COLO829 (cell line): ENCODE measurements at places on chromosomes 12 and 14.

GRCh38 chr14:29637411-29637810, 290.2 kb downstream of the PRKD1 start:
- DNase-seq, result peak; percentile 23

DNA sequence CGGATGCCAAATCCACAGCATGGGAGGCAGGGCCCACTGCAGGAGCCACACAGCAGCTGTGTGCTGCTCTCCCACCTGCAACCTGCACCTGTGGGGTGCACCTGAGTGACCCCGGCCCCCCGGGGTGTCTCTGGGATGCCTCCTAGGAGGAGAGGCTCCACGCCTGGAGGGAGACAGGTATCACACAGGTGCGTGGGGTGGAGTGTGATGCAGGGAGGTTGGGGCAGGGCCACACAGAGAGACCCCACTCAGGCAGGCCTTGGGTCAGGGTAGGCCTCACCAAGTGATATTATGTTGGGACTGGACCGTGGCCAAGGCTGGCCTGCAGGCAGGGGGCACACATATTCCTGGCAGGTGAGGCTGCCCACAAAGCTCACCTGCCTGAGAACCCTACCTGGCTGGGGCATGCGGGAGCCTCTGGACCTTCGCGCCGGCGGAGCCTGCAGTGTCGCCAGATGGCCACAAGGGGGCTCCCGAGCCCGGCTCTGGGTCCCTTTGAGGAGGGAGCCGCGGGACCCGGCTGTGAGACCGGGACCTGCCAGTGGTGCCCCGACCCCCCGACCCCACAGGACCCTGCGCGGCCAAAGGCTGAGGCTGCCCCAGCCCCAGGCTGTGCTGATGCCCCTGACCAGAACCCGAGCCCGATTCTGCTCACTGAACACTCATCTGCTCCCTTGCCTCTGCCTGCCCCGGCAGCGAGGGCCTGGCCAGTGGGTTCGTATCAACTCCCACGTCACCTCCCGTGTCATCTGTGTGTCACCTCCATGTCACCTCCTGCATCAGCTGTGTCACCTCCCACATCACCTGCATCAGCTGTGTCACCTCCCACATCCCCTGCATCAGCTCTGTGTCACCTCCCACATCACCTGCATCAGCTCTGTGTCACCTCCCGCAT, 11.4 kb downstream of the TMEM121 start:
- DNase-seq, result peak; percentile 37

DNA sequence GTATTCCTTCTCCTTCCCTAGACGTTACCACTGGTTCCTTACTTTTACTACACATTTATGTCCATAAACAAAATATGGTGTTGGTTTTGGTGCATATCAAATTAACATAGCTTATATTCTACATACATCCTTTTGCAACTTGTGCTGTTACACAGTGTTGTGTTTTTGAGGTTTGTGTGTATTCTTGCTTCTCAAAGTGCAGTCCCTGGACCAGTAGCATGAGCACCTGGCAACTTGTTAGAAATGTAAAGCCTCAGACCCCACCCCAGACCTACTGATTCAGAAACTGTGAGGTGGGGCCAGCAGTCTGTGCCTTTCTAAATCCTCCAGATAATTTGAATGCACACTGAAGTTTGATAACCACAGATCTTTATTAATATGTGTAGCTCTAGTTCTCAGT, 65.9 kb downstream of the RNFT2 start:
- DNase-seq, result no peak

- no peak for DNase-seq
These were observed 109.5 kb downstream of the DIP2B start for GRCh38 chr12:50614167-50614759.

DNA sequence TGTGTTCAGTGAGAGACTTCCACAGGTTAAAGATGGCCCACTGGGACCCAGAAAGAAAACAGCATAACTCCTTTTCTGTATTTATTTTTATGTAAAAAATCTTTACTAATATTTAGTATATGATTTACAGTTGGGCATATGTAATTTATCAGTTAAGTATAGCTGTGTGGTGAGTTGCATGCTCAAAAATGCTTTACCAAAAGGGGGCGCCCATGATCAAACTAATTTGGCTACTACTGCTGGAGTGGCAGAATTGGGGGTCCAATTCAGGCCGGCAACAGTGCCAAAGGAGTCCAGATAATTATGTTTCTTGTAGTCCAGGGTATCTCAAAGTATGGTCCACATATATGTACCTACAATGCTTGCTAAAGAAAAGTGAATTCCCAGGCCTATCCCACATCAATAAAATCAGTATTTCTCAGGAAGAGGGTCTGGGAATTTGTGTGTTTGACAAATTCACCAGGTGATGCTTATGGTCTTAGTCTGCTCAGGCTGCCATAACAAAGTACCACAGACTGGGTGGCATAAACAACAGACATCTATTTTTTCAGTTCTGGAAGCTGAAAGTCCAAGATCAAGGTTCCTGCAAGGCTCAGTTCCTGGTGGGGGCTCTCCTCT, 152.0 kb downstream of the KTN1 start:
- DNase-seq, result peak; percentile 7

GRCh38 chr14:54567224-54567638, 303 bp downstream of the SAMD4A start:
- no peak for DNase-seq

GRCh38 chr14:80404413-80404812, 193.1 kb upstream of the DIO2 start:
- no peak for DNase-seq

DNA sequence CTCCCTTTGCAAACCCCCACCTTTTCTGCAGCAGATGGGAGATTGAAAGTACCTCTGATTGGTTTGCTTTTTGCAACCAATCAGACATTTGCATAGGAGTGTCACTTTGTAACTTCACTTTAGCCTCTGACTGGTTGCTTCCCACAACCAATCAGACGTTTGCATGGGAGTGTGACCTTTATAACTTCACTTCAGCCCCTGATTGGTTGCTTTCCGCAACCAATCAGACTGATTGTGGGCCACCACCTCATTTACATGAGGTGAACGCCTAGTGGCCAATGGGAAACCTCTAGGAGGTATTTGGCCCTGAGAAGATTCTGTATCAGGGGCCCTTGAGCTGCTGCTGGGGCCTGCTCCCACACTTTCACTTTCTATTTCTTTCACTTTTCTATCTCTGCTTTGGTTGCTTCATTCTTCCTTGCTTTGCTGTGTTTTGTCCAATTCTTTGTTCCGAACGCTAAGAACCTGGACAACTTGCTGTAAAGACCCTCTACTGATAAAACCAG, 106.0 kb upstream of the PRICKLE1 start:
- DNase-seq, result no peak

- DNase-seq, result no peak
These were observed 37.2 kb downstream of the HECTD1 start for GRCh38 chr14:31170411-31170810.

- no peak for DNase-seq
These were observed 47.4 kb upstream of the TRAF3 start for GRCh38 chr14:102729825-102730224.

GRCh38 chr12:102781117-102781516, 135.9 kb downstream of the PAH start:
- DNase-seq, result no peak

- no peak for DNase-seq
These were observed 5.4 kb upstream of the RALGAPA1 start for GRCh38 chr14:35814371-35815005.

- no peak for DNase-seq
These were observed 84.8 kb upstream of the NUDT4 start for GRCh38 chr12:93292731-93293566.

DNA sequence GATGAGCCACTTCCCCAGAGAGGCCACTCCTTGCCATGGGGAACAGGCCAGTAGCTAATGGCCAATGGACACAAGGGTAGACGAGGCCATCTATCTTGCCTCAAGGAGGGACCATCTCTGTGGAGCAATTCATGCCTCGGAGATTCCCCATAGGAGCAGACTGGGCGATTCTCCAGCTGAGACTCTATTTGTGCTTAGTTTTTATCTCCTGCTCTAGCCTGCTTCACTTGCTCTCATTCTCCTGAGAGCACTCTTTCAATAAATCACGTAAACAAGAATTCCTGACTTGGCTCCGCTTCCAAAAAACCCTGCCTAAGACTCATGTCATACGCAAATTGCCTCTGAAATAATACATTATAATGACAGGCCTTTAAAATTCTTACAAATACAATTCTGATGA, 396.4 kb upstream of the USP15 start:
- DNase-seq, result no peak

GRCh38 chr12:101749657-101750056, 10.4 kb upstream of the SYCP3 start:
- no peak for DNase-seq

GRCh38 chr14:31307198-31307597, 99.6 kb upstream of the HECTD1 start:
- DNase-seq, result no peak

DNA sequence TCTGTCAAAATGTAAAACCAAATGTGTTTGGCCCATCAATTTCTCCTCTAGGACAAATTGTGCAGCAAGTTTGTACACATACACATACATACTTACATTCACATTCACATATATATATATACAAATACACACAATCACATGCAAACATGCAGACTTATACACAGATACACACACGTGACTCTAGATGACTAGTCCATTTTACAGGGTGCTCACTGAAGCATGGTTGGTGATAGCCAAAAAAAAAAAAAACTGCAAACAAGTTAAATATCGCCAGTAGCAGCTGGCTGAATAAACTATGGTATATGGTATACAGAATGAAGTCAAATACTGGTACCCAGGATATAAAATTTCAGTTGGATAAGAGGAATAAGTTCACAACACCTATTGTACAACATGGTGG, 77.9 kb downstream of the SLC25A21 start:
- no peak for DNase-seq

- no peak for DNase-seq
These were observed 477.4 kb downstream of the VRK1 start for GRCh38 chr14:97274626-97275025.

DNA sequence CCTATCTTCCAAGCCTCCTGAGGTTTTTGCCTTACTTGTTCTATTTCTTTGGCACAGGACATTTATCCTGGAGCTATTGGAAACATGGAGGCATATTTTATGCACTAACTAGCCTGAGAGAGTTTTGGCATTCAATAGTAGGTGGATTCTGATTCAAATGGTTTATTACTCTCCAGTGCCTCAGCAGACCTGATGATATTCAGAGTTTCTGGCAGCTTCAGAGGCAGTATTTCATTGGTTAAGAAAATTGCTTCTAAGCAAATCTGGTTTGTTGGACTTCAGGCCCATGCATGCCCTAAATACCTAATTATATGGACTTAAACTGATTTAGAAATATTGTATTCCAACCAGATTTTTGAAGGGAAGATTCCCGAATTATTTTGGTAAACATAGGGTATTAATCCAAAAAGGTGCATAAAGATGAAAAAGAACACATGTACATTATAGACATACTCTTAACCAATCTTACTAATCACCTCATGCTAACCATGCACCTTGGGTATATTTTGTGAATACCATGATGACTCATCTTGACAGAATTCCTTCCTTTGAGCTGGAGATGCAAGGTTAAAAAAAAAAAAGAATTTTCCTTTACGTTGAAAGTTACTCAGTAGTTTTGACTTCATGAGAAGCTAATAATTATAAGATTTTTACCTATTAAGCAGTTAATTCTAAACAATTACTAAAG, 44.3 kb upstream of the KTN1 start:
- no peak for DNase-seq

DNA sequence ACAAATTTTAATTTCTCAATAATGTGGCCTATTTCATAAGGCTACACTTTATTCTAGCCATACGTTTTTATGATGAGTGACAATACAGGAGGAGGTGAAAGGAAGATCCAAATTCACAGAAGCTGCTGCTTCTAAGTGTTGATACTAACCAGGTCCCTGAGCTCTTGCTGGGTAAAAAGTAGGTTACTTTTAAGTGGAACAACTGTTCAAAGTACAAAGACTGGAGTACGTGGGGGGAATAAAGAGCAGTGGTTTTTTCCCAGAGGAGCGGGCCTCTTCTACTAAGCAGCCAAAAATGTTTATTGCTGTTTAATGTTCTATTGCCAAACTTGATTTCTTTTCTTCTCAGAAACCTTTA, 301.8 kb downstream of the AEBP2 start:
- DNase-seq, result no peak

- peak; percentile 30 for DNase-seq
These were observed 1.2 kb downstream of the SRSF9 start for GRCh38 chr12:120468325-120468820.

- DNase-seq, result no peak
These were observed 884.1 kb upstream of the MGAT4C start for GRCh38 chr12:87140262-87140661.

DNA sequence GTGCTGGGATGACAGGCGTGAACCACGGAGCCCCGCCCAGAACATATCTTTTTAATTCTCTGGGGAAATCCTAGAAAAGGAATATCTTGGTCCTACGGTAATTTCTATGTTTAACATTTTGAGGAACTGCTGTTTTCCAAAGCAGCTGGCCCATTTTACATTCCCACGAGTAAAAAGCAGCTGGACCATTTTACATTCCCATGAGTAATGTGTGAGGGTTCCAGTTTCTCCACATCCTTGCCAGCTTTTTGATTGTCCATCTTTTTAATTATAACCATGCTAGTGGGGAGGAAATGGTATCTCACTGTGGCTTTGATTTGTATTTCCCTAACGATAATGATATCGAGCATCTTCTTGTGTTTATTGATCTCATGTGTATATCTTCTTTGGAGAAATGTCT, 4.4 kb upstream of the P2RX4 start:
- no peak for DNase-seq

DNA sequence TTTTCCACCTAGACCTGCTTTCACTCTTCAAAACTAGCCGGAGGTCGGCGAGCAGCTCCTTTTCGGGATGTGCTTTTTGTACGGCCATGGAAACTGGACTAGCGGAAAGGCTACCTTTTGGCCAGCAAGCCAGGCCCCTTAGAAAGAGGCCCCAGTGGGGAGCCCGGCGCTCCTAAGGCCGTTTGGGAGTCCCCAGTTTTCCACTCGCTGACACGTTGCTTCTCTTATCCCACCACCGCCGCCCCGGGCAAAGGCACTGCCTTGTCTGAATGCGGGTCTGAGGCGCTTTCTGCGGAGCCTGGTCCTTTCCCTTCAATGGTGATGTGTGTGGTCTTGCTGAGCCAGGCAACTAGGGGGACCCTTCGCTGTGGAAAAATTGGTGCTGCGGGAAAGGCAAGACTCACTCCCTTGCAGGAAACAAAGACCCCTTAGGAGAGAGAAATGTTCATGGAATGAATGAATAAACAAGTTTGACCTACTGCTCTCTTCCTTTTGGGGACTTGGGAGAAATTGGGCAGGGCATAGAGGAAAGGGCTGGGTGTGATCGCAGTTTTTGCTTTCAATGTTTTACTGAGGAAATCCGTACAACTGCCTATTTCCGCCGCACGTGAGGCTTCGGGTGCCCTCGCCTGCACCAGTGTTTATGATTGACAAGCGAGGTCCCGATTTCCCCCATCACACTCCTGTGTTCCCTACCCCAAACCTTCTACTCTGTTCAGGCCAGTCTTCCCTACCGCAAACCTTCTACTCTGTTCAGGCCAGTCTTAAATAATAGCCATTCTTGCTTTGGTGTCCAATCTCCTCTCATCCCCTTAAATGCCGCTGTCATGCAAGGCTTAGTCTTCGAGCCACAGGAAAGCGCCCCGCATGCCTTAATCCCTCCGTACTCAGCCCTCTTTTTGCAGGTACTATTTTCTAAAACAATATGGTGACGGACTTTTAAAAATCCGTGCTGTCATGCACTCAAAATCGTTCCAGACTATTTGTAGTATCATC, 1.0 kb upstream of the SLC38A2 start:
- no peak for DNase-seq
